ENCODE measurements at places on chromosomes 4 and X.

GRCh38 chr4:163353054-163353453 lies 9.4 kb downstream of the NPY5R start:
- DNase-seq: no peak

- no peak for DNase-seq
Measured at GRCh38 chr4:136112116-136112515, 1420.2 kb downstream of the PCDH18 start.

- no peak for DNase-seq
Measured at GRCh38 chr4:41039317-41039716, 175.0 kb downstream of the APBB2 start.

- DNase-seq: no peak
Measured at GRCh38 chrX:69085826-69086225, 79.4 kb downstream of the PJA1 start.

DNA sequence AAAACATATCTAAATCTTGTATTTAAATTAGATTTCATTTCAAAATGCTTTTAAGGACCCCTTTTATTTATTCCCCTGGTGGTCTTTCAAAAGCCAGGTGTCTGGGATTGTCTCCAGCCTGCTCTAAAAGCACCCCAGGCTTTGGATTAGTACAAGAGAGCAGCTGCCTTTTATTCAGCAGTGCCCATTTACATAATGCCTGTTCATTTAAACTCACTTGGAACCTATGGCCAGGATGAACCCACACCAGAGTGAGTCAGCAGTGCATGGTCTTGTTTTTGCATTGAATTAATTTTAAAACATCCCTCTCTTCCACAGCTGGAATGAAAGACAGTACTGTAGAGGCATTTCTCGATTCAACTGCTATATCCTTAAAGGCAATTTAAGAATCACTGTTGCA lies 64.1 kb upstream of the TENM3 start:
- DNase-seq: no peak

GRCh38 chr4:1003271-1004070 lies 8.0 kb upstream of the FGFRL1 start:
- DNase-seq: no peak

- DNase-seq: no peak
Measured at GRCh38 chrX:54564936-54565335, 34.9 kb downstream of the GNL3L start.

- DNase-seq: no peak
Measured at GRCh38 chr4:6680372-6681034, 13.2 kb upstream of the S100P start.

GRCh38 chr4:1410491-1411325 lies 4.5 kb upstream of the NKX1-1 start:
- DNase-seq: peak; percentile 31
